ENCODE measurements at places on chromosomes 4 and X. TPM values are rescaled to one million over a fixed set of nuclear protein-coding genes. Genes with fewer than 3 reads are reported as not detected.

DNA sequence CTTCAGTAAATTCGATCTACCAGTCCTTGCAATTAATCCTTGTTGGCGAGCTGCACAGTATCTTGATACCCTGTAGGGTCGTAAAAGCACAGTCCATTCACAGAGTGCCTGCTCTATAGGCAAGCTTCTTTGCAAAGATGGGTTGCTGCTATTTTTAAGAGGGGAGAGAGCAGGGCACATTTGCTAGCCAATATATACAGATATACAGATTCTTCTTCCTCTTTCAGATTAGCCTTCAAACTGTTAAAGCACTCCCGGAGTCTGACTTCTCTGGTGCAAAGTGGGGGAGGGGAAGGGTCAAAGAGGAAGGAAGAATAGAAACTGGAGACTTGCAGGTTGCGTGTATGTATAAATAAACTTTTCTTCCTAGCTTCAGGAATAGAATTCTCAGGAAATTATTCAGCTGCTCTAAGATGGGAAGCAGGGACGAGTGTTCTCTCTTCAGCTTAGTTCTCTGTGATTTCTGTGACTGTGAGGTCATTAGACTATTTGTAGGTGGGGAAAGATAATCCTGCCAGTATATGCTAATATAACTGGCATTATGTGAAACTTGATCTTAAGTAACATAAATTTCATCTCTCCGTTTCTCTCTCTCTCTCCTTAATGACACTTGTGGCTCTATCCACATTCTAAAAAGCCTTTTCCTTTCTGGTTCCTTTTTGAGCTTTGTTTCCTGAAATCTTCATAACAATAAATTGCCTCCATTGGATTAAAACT is at the start of gene CYSLTR1:
Gene CYSLTR1, minus strand, starts transcription at position 242 of the 717 bp plus-strand sequence. CDS start 53,865 bp downstream, outside the sequence.
- ATAC-seq = no peak

GRCh38 chr4:37470245-37470644 is 215.9 kb downstream of the RELL1 start:
- ATAC-seq = no peak

GRCh38 chrX:4881277-4881676 is 1167.8 kb upstream of the PRKX start:
- peak; percentile 22 for ATAC-seq

GRCh38 chr4:70544279-70544868 is 26.0 kb downstream of the AMTN start:
- no peak for ATAC-seq

GRCh38 chr4:26753617-26754016 is 107.0 kb upstream of the STIM2 start:
- peak; percentile 51 for ATAC-seq

Gene UGT8
- total RNA-seq = 0.73 TPM

Gene KLF3
- total RNA-seq = 40.0 TPM

DNA sequence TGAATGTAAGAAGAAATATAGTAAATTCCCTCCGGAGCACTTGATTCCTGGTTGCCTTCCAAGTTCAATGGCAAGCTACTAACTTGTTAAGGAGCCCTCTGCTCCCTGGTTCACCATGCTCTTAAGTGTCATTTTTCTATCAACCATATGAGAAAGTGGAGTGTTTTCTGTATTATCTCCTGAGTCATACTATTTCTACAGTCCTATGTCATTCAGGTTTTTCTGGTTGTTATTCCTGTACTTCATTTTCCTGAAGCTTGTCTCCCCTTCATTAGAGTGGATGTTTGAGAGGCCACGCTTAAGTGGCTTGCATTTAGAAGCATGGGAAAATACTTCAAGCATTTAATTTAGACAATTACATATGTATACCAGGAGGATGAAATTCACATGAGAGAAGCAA is 14.7 kb upstream of the EPGN start:
- no peak for ATAC-seq

DNA sequence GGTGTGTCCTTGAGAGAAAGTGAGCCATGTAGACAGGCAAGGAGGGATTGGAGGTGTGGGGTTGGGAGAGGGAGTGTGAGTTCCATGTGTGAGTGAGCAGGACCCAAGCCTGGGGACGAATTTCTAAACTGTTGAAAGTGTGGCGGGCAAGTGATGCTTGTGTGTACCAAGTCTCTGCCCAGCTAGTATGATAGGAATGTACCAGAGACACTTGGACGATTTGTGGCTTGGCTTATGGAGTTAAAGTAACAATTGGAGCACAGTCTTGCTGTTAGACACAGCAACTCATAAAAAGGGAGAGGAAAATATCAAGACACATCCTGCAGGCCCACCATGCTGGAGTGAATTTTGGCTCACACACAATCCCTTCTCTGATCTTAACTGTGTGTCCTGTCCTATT is 8.5 kb downstream of the PTTG2 start:
- ATAC-seq = no peak

GRCh38 chr4:37765741-37766140 is 60.7 kb upstream of the PGM2 start:
- no peak for ATAC-seq

Gene UGT2B17
- 0.27 TPM for total RNA-seq

Gene FAM47E
- total RNA-seq = 5.9 TPM

GRCh38 chr4:170336238-170336775 is 246.6 kb upstream of the AADAT start:
- no peak for ATAC-seq

Gene LINC00632
- 23.5 TPM for total RNA-seq

GRCh38 chrX:154602226-154602625 is 16.9 kb downstream of the CTAG1B start:
- ATAC-seq = no peak

DNA sequence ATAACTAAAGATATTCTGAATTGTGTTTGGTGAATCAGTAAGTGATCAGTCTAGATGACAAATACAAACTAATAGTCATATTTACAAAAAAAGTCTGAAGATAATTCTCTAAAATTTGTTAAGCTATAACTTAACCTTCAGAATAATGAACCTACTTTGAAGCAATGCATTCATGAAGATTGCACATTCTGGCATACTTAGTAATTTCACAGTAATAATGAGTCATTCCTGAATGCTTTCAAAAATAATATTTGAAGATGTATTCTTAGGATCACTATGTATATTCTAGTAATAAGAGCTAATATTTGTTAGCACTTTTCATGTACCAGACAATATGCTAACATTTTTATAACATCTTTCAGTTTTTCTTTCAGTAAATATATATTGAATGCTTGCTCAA is 756.7 kb upstream of the SLIT2 start:
- ATAC-seq = no peak

GRCh38 chr4:24923550-24923949 is 10.7 kb upstream of the CCDC149 start:
- no peak for ATAC-seq

DNA sequence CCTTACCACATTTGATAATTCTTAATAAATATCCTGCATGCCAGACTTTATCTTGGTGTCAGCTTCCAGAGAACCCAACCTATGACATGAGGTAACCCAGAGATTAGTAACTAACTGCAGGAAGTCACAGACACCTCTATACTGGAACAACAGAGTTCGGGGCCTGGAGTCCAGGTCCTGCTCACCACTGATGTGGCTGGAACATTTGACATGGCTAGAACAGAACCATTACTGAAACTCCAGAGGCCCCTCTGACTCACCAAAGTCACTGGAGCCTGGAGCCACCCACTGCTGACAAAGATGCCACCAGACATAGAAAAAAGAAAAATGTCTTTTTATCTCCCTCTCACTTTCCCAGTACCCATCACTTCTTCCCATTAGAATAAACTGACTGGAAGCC is 403.7 kb downstream of the MID1IP1 start:
- no peak for ATAC-seq

Gene HTR2C
- not detected for total RNA-seq

Gene C4orf51
- not detected for total RNA-seq

GRCh38 chr4:110372485-110372884 is 103.5 kb upstream of the ENPEP start:
- ATAC-seq = no peak

GRCh38 chrX:70079297-70079696 is 17.0 kb downstream of the OTUD6A start:
- no peak for ATAC-seq

DNA sequence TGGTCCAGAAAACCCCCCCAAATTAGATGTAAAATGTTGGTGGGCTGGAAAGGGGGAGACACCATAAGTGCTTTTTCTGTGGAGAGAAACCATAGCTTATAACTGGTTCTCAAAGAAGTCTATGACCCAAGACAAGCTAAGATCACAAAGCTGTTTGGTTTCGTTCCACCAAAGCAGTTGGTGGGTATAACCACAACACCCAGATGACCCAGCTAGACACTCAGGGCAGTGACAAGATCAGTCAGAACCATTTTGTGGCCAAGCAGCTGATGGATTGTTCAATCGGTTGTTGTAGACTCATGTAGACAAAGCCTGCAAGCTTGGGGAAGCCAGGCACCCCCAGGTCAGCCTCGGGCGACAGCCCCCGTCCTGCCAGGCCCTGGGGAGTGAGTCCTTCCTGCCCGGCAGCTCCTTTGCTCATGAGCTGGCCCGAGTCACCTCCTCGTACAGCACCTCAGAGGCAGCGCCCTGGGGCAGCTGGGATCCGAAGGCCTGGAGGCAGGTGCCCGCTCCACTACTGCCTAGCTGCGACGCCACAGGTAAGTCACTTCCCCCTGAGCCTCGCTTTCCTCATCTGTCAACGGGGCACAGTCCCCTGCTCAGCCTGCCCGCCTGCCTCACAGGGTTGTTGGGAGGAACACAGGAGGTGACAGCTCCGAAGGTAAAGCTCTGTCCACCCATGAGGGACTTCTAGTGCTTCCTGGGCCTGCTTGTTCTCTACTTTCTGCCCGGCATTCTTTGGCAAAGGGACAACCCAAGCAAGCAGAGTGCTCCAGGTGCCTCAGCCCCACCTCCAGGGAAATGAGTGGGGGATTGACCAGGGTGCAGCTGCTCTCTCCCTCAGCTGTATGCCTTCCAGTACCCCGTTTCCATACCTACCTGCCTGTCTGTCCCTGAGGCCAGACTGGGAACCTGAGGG is 65.2 kb upstream of the MTM1 start:
- no peak for ATAC-seq

DNA sequence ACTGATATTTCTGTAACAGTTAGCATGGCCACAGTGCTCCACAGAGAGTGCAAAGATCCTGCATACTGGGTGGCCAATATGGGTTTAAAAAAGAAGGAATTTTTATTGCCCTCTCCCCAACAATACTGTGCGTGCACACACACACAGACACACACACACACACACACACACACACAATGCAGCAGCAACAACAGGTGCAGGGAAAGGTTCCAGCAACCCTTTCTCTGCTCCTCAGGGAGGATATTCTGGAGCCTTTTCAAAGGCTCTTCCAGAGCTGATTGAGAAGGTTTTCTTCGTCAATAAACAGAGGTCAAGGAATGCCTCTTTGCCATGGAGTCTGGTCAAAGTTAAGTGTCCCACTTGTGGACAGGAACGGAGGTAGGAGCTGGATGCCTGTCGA is 84.8 kb upstream of the ZFP42 start:
- ATAC-seq = no peak

DNA sequence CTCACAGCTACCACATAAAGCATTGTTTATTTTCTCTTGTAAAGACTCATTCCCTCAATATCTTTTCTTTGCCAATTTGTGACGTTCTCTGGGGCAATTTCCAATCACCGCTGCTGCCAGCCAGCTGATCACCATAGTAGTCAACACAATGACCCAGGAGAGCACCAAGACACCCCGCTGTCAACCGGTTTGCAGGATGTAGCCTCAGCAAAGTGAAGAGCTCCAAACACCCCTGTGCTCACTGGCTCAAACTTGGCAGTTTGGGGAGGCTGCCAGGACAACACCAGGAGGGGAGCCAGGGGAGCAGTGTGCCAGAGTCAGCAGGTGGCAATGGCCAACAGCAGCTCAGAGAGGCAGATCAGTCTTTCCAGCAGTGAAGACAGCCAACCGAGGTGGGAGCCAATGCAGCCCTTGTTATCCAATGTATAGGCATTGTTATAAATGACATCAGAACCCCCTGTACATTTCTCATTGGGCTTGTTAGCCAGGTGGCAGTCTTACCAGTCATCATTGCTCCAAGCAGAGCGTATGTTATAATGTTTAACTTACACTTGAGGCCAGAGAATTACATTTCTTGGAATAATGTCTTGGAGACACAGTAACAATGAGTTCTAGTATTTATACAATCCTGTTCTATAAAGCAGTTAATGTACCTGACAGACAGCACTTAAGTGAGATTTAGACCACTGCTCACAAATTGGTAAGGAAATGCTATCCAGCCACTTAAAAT is 274.9 kb upstream of the GK2 start:
- no peak for ATAC-seq
